K562 (cell line): ENCODE measurements at places on chromosomes 13 and 19. TPM values are rescaled to one million over a fixed set of nuclear protein-coding genes. Genes with fewer than 3 reads are reported as not detected.

- DNase-seq = no peak
- H3K27ac ChIP-seq = no peak overlapping the region
- H3K4me3 ChIP-seq = no peak overlapping the region
- no peaks in the 10 kb centered on the region for H3K36me3 ChIP-seq
- no peaks in the 10 kb centered on the region for H3K4me1 ChIP-seq
These were observed 80.0 kb downstream of the GPR12 start for GRCh38 chr13:26680572-26680971.

DNA sequence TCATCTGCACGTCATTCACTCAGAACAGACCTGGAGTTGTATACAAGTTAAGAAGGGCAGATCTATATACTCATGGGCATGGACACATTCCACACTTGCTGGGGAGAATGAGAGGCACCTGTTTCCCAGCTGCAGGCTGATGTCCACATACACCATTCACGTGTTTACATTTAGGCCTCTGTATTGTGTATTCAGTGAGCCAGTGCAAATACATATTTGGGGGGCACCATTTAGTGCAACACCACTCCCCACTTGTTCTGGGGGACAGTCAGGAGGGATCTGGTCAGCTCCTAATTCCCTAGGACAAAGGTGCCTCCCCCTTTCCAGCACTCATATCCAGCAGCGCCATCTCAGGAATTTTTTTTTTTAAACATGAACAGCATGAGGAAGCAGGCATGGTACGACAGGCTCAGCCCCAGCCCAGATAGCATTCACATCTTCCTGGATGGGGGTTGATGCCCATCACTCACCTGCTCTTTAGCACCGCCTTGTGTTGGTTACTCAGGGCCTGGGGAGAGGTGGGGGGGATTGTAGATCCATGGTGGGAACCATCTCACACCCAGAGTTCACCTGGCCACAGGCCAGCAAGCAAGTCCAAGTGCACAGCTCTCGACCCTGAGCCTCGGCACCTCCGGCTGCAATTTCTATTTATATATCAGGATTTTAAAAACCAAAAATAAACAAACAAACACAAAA is 56.9 kb upstream of the ZNF254 start:
- no peak for DNase-seq
- no peaks in the 10 kb centered on the region for H3K36me3 ChIP-seq
- no peaks in the 10 kb centered on the region for H3K27me3 ChIP-seq
- 0 out of 3 replicates have a peak, but pooled peaks cover 2% of the 10 kb centered on the region for H3K4me1 ChIP-seq

- H3K27me3 ChIP-seq = no peaks in the 10 kb centered on the region
- H3K4me3 ChIP-seq = no peak overlapping the region
- no peaks in the 10 kb centered on the region for H3K4me1 ChIP-seq
- no peaks in the 10 kb centered on the region for H3K36me3 ChIP-seq
- no peak for DNase-seq
These were observed 19.6 kb upstream of the RAP2A start for GRCh38 chr13:97414392-97414791.

The GRIN2D gene
- total RNA-seq = 24.7 and 31.5 TPM in 2 replicates

GRCh38 chr19:46654621-46655152 is 6.3 kb downstream of the DACT3 start:
- no peak for DNase-seq
- no peaks in the 10 kb centered on the region for H3K36me3 ChIP-seq
- peaks cover 16% of the 10 kb centered on the region for H3K4me1 ChIP-seq
- H3K27ac ChIP-seq = no peak overlapping the region

DNA sequence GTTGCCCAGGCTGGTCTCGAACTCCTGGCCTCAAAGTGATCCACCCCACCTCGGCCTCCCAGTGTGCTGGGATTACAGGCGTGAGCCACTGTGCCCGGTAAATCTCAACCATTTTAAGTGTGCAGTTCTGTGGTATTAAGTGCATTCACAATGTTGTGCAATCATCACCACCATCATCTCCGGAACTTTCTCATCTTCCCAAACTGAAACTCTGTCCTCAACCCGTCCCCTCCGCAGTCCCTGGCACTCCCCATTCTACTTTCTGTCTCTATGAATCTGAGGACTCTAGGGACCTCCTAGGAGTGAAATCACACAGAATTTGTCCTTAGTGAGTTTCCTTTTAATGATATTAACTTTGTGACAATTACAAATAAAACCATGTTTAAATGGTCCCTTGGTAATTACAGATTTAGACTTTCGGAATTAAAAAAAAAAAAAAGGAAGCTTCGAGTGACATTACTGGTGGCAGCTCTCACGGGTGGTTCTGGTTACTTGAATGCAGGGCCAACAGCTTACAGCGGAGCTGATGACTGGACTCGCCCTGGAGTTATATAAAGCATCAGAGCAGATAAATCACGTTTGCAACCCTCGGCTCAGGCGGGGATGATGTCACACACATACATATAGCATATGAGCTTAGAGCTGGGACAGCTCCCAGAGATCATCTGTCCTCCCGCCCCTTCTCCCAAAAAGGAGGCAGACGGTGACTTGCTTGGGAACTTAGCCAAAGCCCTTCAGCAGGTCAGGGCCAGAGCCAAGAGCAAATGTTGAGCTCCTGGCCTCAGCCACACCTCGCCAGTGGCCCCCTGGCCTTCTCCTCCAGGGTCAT is 89.8 kb downstream of the ZNF557 start:
- H3K27me3 ChIP-seq = peaks cover 9% of the 10 kb centered on the region
- no peaks in the 10 kb centered on the region for H3K36me3 ChIP-seq
- no peak overlapping the region for H3K27ac ChIP-seq
- H3K4me1 ChIP-seq = no peaks in the 10 kb centered on the region
- no peak for DNase-seq

DNA sequence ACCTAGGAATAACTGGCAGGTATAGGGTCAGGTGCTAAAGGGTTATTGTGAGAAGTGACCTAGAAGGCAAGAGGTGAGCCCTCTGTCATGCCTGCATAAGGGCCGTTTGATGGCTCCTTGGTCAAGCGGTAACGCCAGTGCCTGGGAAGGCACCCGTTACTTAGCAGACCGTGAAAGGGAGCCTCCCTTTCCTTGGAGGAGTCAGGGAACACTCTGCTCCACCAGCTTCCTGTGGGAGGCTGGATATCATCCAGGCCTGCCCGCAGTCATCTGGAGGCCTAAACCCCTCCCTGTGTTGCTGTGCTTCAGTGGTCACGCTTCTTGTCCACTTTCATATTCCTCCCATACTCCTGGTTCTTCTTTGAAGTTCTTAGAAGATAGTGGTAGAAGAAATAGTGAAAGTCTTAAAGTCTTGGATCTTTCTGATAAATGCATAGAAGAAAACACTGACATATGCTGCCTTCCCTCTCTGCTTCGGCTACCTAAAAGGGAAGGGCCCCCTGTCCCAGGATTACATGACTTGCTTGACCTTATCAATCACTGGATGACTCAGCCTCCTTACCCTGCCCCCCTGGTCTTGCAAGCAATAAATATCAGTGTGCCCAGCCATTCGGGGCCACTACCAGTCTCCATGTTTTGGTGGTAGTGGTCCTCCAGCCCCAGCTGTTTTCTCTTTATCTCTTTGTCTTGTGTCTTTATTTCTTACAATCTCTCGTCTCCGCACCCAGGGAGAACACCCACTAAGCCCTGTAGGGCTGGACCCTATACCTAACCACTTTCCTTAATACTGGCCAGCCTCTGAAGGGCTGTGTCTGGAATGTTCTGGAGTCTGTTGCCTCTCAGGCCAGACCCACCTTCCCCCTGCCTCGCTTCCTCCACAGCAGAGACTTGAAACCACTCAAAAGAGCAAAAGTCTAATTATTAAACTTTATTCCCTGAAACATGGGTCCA is 16.1 kb upstream of the ABCC4 start:
- no peaks in the 10 kb centered on the region for H3K27me3 ChIP-seq
- peak overlapping the region; percentile 78; the same call in 2 of the 3 replicates for H3K27ac ChIP-seq
- H3K4me3 ChIP-seq = no peak overlapping the region

GRCh38 chr19:46943150-46943946 is 76.3 kb upstream of the NPAS1 start:
- H3K4me3 ChIP-seq = no peak overlapping the region
- H3K4me1 ChIP-seq = no peaks in the 10 kb centered on the region
- H3K27me3 ChIP-seq = no peaks in the 10 kb centered on the region
- H3K27ac ChIP-seq = no peak overlapping the region
- DNase-seq = no peak
- peaks cover 19% of the 10 kb centered on the region; the same call in 1 of the 3 replicates for H3K36me3 ChIP-seq

The LRRC8E gene
- total RNA-seq = 5.7 and 7.1 TPM in 2 replicates

DNA sequence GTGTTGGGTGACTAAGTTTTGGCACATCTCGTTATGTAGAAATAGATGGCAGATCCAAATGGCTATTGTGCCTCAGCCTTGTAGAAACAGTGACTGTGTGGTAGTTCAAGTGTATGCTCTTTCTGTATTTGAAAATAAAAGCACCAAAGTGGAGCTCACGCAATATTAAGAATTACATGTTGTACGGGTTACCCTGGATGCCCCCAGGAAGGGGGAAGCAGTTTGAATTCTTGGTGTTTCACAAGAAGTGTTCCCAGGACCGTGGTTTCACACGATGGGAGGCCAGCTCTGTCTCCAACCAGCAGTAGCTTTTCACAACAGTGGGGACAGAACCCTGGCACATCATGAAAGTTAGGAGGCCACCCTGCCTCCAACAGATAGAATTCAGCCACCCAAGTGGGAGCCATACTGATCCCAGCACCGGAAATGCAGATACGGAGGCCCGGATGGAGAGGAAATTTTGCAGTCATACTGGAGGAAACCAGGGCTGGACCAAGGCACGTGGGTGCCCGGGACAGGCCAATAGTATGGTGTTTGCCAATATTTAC is 8.9 kb downstream of the FLT1 start:
- DNase-seq = no peak
- H3K4me3 ChIP-seq = no peak overlapping the region
- H3K27ac ChIP-seq = no peak overlapping the region
- H3K4me1 ChIP-seq = no peaks in the 10 kb centered on the region; the same call in 2 of the 3 replicates

- no peak overlapping the region for H3K4me3 ChIP-seq
- H3K27me3 ChIP-seq = peaks cover 23% of the 10 kb centered on the region
- DNase-seq = no peak
These were observed 2.9 kb upstream of the C2CD4C start for GRCh38 chr19:411723-412355.

GRCh38 chr13:97242755-97243497 is 20.8 kb downstream of the MBNL2 start:
- no peak overlapping the region for H3K27ac ChIP-seq
- no peak for DNase-seq
- no peaks in the 10 kb centered on the region; the same call in 2 of the 3 replicates for H3K36me3 ChIP-seq
- no peak overlapping the region for H3K4me3 ChIP-seq

DNA sequence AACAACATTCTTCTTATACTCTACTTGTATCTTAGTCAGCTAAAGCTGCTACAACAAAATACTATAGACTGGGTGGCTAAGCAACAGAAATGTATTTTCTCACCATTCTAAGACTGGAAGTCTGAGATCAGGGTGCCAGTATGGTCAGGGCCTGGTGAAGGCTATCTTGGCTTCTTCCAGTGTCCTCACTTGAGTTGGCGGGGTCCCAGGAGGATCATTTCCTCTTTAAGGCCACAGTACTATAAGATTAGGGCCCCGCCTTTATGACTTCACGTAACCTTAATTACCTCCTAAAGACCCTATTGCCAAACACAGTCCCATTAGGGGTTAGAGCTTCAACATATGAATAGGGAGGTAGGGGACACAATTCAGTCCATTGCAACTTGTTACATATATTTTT is 30.7 kb upstream of the DOCK9 start:
- H3K27ac ChIP-seq = no peak overlapping the region
- DNase-seq = no peak
- H3K27me3 ChIP-seq = no peaks in the 10 kb centered on the region
- H3K4me3 ChIP-seq = no peak overlapping the region
- peaks cover 5% of the 10 kb centered on the region for H3K4me1 ChIP-seq

The TNFAIP8L1 gene
- 6.5 and 9.3 TPM in 2 replicates for total RNA-seq

The RAB20 gene
- total RNA-seq = 7.9 and 8.1 TPM in 2 replicates

DNA sequence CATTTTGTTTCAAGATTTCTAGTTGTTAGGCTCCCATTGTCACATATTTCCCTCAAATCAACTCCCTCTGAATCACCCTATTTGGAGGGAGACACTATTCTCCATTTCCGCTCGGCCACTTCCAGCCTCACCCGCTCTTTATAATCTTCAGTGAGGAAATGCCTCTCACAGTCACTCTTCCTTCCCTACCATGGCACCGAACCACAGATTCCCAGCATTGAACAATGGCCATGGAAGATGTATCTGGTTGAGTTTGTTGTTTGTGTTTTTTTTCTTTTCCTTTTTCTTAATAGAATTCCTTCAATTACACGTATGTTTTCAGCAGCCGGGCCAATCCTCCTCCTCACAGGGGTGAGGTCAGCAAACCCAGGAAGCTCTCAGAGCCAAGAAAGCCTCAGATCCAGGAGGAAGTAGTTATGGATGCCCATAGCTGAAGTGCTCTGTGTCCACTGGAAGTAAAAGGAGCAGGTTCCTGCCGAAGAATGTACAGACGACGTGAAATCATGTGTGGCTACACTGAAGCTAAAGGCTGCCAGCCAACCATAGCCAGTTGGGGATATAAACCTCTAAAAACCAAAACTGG is 472.1 kb downstream of the FOXO1 start:
- H3K4me1 ChIP-seq = no peaks in the 10 kb centered on the region
- no peak overlapping the region for H3K4me3 ChIP-seq
- H3K27ac ChIP-seq = no peak overlapping the region
- H3K36me3 ChIP-seq = no peaks in the 10 kb centered on the region
- peaks cover 13% of the 10 kb centered on the region for H3K27me3 ChIP-seq

GRCh38 chr13:30158774-30159445 is 148.4 kb downstream of the KATNAL1 start:
- no peaks in the 10 kb centered on the region for H3K36me3 ChIP-seq
- no peak overlapping the region for H3K27ac ChIP-seq
- H3K4me1 ChIP-seq = no peaks in the 10 kb centered on the region
- no peak overlapping the region for H3K4me3 ChIP-seq
- DNase-seq = no peak

The CLEC4G gene
- total RNA-seq = not detected in 2 replicates

- H3K27ac ChIP-seq = no peak overlapping the region
- H3K27me3 ChIP-seq = no peaks in the 10 kb centered on the region
- H3K4me3 ChIP-seq = no peak overlapping the region
- H3K4me1 ChIP-seq = peaks cover 14% of the 10 kb centered on the region
- no peak for DNase-seq
- no peaks in the 10 kb centered on the region for H3K36me3 ChIP-seq
These were observed 7.3 kb downstream of the ADPRHL1 start for GRCh38 chr13:113445791-113446487.

The TJP3 gene
- 0.92 and 2.4 TPM in 2 replicates for total RNA-seq

The BCL3 gene
- 1.9 and 2.4 TPM in 2 replicates for total RNA-seq

The NMRK2 gene
- total RNA-seq = not detected in 2 replicates

DNA sequence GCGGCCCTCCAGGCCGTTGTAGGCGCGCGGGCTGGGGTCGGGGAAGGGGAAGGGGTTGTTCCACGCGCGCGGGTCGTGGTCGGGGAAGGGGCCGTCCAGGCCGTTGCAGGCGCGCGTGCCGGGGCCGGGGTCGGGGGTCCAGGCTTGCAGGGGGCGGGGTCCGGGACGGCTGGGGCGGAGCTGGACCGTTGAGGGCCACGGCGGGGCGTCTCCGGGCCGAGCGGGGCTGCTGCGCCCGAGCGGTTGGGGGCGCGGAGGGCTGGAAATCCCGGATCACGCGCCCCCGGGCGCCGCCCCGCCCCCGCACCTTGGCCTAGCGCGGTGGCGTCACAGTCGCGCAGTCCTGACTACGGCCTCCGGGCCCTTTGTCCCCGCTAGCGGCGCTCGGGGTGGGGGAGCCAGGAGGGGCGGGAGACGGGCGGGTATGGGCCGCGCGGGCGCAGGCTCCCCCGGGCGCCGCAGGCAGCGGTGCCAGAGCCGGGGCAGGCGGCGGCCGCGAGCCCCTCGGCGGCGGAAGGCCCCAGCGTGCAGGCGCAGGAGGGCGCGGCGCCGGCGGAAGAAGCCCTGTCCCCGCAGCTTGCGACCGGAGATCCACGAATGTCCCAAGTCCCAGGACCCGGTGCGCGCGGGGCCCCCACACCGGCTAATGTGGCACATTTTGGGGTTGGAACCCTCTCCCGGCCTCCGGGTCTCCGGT is 665 bp downstream of the GPX4 start:
- H3K4me3 ChIP-seq = peak overlapping the region; percentile 97
- H3K4me1 ChIP-seq = peaks cover 70% of the 10 kb centered on the region
- peak; percentile 90 for DNase-seq
- peaks cover 39% of the 10 kb centered on the region; the same call in 2 of the 3 replicates for H3K36me3 ChIP-seq
- H3K27ac ChIP-seq = peak overlapping the region; percentile 98
